HS-27A (cell line): ENCODE measurements at places on chromosomes 3 and 15.

DNA sequence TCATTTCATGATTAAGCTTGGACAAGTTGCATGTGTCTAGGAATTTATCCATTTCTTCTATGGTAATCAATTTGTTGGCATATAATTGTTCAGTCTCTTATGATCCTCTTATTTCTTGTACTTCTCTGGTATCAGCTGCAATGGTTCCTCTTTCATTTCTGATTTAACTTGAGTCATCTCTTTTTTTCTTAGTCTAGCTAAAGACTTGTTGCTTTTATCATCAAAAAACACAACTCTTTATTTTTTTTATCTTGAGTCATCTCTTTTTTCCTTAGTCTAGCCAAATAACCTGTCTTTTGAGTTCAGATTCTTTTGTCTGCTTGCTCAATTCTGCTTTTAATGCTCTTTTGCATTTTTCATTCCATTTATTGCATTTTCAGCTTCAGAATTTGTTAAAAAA is 37.3 kb downstream of the UBE3A start:
- no peak for DNase-seq

DNA sequence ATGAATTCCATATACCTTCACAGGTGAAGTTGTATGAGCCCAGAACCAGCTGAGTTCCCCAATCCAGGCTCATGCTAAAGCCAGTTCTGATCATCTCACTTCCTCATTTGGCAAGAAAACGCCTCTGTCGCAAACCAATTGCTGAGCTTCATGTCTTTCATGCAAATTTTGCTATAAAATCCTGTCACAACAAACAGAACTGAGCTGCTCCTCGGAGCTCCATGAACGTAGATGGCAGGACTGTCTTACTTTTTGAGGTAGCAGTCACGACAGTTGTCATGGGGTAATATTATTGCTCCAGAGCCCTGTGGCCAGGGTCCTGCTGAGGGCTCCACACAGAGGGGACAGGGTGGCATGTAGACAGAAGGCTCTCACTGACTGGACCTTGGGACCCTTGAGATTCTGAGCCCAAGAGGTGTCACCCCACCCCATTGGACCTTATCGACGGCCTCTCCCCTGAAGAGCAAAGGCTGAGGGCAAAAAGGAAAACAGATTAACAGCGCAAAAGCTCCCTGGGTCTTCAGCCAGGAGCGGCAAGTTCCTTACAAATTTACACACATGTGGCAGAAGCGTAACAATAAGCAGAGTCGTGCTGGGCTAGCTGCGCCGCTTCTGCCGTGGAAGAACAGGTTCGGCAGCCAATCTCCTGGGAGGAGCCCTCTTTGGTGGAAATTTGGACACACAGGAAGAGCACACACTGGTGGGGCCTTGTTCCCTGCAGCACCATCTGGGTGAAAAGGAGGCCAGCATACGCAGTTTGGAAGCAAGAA is 249.2 kb downstream of the OPA1 start:
- no peak for DNase-seq

DNA sequence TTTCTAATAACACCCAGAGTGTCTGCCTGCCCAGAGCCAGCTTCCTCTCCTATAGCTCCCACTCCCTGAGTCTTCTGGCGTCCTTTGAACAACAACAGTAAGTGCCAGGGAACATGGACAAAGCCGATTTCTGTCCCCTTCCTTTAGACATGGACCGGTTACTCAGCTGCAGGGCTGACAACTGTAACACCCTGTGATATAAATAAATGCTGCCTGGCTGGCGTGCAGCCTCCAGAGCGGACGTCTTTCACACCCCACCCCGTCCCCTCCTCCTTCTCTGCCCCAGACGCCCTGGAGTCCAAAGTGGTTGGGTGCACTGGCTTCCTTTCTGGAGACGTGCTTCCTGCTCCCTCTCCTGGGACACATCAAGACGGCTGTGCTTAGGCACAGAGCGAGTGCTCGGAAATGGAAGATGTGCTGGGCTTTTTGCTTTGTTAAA is 281.9 kb upstream of the LRRFIP2 start:
- DNase-seq = no peak

- no peak for DNase-seq
Observed at GRCh38 chr3:76311941-76312340, 526.6 kb upstream of the ZNF717 start.

DNA sequence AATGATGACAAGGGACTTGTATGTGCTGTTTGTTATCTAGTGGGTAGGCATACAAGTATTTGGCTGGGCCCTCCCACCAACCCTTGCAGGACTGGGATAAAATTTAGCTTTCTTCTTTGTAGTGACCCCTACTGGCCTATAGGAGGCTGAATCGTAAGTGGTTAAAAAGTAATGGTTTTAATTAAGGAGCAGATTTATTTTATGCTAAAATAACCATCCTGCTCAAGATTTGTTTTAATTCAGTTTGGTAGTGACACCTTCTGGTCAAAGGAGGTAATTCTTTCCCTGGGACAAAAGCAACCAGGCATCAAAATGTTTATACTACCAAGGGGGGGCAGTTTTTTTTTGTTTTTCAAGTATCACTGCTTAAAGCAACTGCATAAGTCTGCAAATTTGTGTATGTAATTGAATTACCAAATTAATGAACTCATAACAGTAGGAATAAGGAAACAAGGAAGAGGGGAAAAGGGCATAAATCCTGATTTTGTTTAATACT is 70.7 kb downstream of the TOP2B start:
- DNase-seq = no peak

- peak; percentile 22 for DNase-seq
Observed at GRCh38 chr15:76866716-76867321, 38.3 kb downstream of the SCAPER start.

DNA sequence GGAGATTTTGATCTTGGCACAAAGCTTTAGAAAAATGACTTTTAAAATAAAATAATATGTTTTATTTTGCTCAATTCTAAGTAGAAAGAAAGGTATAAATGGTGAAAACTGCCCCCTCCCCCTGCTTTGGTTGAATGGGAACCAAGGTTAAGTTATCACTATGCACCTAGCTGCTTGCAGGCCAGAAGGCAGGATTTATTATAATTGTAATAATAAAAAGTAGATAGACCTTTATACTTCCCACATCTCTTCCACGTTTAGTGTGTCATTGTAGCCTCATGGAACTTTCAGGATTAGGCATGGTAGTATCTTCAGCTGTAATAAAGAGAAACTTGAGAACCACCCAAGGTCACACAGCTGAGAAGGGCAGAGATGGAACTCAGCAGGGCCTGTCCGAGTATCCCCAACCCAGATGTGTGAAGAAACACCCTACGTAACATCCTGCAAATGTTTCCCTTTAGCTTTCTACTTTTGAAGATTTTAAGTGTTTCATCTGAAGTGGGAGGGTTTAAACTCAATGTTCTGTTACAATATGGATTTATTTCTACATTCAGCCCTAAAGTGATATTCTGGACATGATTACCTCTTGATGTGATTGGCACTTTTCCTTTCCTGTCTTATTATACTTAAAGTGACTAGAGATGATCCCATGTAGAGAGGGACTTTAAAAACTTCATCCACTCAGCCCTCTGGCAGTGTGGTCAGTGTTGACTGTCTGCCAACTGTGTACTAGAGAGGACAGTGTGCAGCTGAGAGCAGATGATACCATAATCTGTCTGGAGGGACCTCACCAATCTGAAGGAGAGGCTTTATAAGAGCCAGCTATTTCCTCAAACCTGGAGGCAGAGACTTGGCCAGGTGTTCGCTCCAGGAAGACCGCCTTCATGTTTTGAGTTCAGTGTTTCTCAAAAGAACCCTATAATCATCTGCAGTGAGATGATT is 282.5 kb upstream of the TRIM42 start:
- DNase-seq = no peak

GRCh38 chr15:95559875-95560394 is 770.6 kb upstream of the NR2F2 start:
- peak; percentile 83 for DNase-seq

DNA sequence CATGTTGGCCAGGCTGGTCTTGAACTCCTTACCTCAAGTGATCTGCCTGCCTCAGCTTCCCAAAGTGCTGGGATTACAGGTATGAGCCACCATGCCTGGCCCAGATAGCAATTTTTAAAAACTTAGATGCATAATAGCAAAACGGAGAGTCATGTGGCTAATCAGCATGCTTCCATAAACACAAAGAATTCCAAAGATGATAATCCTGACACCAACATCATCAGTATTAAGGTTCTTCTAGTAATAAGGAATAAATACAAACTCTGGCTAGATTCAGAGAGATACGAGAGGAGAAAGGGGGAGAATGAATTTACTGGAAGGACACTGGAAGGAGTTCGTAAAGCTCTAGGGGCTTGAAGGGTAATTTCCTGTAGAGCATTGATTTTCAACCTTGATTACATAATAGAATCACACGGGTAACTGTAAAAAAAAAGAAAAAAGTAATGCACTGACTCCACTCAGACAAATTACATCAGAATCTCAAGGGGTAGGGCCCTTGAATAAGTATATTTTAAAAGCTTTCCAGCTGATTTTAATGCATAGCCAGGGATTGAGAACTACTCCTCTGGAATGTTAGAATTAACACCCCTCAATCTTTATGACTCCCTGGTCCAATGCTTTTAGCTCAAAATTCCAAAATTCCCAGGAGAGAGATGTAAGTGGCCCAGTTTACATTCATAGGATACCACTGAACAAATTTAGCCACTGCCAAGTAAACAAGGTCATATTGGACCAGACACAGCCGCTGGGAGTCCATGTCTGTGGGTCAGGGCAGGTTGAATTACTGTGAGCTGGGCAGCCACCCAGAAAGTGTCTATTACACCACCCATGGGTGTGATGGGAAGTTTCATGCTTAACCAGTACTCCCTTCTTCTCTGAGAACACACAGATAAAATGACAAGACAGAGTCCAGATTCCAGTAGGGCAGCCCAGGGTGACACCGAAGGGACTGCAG is 243.9 kb downstream of the TBL1XR1 start:
- DNase-seq = peak; percentile 39

DNA sequence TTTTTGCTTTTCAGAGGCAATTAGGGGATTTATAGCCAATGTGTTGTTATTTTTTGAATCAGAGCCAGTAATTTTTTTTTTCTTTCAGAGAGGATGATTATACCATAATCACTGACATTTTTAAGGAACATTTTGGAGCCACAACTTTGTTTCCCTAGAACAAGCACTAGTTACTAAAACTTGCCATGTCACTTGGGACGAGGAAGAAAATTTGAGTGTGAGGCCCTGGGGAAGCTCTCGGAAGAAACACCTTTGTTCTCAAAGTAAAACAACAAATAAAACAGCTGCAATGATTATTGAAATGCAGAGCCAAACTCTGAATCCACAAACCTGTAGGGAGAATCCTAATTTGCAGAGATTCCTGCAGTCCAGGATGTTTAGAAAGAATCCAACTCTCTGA is 69.7 kb downstream of the PDZRN3 start:
- no peak for DNase-seq

DNA sequence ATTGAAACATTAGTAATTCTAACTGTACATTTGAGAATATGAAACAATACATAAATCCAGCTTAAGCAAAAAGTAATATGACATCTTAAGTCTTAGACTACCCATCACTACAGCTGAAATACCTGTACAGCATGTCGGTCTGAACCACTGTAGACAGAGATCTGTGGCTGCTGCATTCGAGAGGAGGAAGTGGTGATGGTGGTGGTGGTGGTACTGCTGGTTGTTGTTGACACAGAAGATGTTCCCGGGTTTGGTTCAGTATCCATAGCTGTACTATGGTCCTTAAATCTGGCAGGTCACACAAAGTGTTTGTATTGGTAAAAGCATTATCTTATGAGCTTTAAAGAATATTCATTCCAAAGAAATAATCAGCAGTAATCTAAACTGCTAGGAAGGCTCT is 2.9 kb downstream of the PHC3 start:
- DNase-seq = no peak

- DNase-seq = no peak
Observed at GRCh38 chr3:118810499-118811035, 224.1 kb downstream of the IGSF11 start.

DNA sequence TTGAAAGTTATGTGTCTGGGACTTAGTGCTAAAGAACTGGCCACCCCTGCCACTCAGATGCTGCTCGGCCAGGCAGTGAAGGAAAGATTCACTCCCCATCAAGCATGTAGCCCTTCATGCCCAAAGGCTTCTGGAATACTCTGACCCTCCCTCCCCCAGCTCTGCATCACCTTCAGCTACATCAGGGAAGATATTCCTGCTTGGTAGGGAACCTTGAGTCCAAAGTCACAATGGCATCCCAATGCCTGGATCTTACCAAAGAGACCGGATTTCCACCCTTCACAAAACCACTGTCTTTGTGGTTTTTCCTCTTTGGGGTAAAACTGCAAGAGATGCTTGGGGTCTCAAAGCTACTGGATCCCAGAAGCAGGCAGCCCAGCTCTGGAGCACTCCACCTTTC is 18.2 kb upstream of the BCL2A1 start:
- DNase-seq = no peak

- no peak for DNase-seq
Observed at GRCh38 chr3:47863391-47864128, 60.6 kb downstream of the DHX30 start.

GRCh38 chr3:50600841-50601591 is 10.6 kb downstream of the CISH start:
- DNase-seq = peak; percentile 71

DNA sequence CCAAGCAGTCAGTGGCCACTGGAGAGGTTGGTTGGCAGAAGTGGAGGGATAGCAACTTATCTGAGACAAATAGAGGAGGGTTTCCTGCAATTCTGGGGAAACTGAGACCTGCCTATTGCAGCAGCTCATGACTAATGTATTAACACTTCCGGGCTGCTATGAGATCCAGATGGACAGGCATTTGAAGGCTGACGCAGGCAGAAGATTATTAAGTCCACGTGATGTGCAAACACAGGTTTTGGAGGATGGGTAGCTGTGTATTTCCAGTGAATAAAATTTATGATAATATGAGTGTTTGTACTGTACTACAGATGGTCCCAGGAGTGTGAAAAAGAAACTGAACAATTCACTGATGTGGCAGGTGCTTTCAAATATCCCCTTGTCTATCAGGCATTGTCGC is 28.5 kb upstream of the CFAP161 start:
- no peak for DNase-seq

DNA sequence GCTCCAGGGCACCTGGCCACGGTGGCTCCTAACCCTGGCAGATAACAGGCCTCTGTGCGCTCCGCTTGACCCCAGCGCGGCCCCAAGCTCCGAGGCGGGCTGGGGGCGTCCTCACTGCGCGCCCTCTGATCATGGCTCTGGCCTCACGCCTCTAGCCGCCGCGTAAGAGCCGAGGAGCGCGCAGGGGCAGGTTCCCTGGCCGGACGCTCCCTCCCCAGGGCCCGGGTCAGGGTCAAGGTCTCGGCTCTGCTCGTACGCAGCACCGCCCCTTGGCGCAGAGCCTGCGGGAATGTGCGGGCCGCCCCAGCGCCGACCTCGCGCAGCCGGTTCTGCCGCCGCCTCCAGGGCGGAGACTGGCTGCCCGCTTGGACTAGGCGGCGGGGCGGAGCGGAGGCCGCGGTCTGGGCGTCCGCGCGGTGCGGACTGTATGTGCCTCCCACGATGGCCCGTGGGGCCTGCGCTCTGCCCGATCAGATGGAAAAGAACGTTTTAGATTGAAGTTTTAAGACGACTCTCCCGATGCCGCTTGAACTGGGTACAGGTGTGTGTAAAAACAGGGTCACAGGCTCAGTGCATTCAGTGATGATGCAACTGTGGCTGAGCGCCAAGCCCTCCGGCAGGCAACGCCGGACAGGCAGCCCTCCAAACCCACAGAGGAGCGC is 40.8 kb downstream of the CHST14 start:
- no peak for DNase-seq
